Gastroesophageal sphincter (tissue), 4 donors: ENCODE measurements at places on chromosomes 4 and X.

- ATAC-seq: peak; percentile 78
Measured at GRCh38 chr4:15451866-15452765, 17.6 kb upstream of the CC2D2A start.

DNA sequence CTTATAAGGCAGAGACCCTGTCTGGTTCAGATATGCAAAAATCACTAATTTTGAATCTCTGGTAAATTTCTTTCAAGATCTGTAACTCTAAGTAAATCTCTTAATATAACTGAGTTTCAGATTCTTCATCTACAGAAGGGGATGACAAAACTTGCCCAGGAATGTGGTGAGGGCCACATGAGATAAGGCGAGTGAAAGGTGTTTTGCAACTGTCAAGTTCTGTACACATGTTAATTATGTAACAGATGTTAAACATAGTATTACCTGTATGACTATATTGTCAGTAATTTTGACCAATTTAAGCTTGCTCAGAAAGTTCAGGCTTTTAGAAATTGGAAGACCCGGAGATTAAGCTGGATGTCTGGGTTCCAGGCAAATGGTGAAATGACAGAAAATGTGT lies 549 bp upstream of the GLRB start:
- ATAC-seq: no peak

GRCh38 chr4:109723110-109723509 lies 6.8 kb downstream of the PLA2G12A start:
- ATAC-seq: no peak

- ATAC-seq: no peak
Measured at GRCh38 chr4:173288296-173288695, 45.9 kb downstream of the HMGB2 start.

DNA sequence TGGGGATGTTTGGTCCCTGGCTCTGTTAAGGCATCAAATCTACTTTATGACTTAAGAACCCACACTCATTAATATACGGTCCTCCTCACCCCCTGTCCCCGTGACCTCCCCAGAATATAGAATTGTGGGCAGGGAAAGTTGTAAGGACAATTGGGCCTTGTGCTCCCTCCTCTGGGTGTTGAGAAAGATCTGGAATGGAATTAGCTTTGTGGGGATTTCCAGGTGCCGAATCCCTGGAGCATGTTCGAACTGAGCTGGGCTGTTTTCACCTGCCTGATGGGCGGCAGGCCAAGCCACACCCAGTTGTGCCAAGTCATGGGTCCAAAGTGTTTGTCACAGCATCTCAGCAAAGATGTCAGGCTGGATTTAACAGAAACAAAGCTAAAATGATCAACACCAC lies 349.3 kb upstream of the KLF3 start:
- no peak for ATAC-seq

DNA sequence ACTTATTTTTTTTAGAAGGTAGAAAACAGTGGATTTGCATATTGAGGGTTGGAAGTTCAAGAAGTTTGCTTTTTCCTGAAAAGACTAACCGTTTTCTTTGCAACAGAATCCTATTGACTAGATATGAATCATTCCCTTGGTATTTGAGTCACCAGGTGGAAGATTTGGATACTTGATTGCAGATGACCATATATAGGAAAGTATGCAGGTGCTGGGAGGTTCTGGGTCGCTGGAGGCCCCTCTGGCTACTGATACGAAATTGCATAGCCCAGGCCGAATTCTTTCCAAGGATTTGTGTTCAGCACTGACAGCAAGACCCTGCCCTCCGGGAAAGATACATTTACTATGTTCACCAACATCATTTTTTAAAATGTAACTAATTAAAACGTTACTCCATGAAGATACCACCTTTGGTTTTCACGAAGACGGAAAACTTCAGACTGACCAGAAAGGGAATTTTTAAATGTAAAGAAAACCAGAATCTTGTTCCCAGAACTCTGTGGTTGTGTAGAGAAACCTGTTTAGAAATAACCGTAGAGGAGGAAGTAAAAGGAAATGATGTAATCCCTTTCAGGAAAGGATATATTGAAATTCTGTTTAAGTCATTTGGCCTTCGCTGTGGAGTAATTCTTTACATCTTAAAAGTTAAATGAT lies 946 bp downstream of the ANXA3 start:
- peak; percentile 37 for ATAC-seq

DNA sequence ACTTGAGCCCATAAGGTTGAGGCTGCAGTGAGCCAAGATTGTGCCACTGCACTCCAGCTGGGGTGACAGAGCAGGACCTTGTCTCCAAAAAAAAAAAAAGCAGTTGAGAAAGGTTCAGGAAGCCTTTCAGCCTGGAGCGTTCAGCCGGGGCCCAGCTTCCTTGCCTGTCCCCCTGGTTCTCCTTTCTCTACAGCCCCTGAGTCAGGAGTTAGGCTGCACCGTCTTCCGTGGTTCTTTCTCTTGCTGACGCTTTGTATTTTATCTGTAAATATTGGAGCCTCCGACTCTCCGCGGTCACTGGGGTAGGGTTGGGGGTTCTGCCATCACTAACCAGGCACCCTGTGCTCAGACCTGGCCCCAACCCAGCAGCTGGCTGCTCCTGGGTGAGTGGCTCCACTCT lies 13.8 kb upstream of the UVSSA start:
- no peak for ATAC-seq

DNA sequence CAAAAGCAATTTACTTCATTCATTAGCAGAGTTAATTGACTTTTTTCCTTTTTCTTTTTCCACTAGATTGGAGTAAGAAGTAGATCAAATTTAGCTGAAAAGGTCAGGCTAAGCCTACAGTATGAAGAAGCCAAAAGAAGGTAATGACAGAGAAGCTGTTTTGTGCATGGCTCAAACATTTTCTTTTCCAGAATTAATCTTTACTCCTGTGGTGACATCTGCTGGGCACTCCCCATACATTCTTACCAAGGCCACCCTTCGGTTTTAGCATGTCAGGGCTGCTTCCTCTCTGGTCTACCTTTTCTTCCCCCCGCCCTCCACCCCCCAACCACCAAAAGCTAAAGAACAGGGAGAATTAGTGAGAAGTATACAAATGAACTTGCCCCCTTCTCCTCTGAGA lies 70.2 kb downstream of the CLDN22 start:
- no peak for ATAC-seq

GRCh38 chr4:185344743-185345538 lies 50.8 kb downstream of the LRP2BP start:
- ATAC-seq: no peak
